ENCODE measurements at places on chromosomes 6 and 20. TPM values are rescaled to one million over a fixed set of nuclear protein-coding genes. Genes with fewer than 3 reads are reported as not detected.

The GSTA3 gene
- not detected for total RNA-seq

DNA sequence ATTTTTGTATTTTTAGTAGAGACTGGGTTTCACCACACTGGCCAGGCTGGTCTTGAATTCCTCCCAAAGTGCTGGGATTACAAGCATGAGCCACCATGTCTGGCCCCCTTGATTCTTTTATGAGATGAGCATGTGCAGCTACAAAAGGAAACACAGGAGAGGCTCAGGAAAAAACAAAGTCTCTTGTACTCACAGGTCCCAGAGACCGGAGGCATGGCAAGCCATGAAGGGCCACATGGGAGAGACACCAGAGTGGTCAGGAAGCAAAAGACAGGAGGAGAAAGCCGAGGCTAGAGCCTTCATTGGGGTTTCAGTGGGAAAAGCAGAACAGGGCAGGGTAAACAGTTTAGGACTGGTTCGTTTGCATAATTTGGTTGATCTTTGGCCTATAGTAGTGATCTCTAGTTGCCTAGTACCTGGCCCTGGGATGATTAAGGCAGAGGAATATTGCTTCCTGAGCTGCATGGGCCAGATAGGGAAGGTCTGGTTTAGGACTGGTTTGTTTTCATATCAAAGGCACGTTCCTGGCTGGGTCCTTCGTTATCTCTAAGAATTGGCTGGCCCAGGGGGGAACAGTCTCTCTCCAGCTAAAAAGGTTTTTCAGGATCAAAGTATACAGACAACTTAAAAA, 48.2 kb upstream of the PRND start:
- peaks cover 28% of the 10 kb centered on the region for H3K4me1 ChIP-seq
- DNase-seq = no peak
- peaks cover 7% of the 10 kb centered on the region for H3K36me3 ChIP-seq
- no peak overlapping the region for H3K4me3 ChIP-seq

DNA sequence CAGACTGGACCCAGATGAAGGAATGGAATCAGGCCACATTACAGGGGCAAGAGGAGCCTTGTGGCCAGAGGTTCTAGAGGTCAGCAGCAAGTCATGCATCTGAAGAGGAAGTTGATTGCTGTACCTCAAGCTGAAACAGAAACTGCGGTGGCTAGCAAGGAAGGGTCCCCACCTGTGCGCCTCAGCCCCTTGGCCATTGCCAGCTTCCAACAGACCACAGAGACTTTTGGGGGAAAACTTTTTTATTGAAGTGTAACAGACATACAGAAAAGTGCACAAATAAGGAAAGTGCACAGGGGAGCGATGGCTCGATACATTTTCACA, 26.8 kb upstream of the SLC9A8 start:
- no peak overlapping the region for H3K27ac ChIP-seq
- no peak for DNase-seq
- H3K27me3 ChIP-seq = peaks cover 10% of the 10 kb centered on the region
- no peak overlapping the region for H3K4me3 ChIP-seq
- no peaks in the 10 kb centered on the region for H3K36me3 ChIP-seq

DNA sequence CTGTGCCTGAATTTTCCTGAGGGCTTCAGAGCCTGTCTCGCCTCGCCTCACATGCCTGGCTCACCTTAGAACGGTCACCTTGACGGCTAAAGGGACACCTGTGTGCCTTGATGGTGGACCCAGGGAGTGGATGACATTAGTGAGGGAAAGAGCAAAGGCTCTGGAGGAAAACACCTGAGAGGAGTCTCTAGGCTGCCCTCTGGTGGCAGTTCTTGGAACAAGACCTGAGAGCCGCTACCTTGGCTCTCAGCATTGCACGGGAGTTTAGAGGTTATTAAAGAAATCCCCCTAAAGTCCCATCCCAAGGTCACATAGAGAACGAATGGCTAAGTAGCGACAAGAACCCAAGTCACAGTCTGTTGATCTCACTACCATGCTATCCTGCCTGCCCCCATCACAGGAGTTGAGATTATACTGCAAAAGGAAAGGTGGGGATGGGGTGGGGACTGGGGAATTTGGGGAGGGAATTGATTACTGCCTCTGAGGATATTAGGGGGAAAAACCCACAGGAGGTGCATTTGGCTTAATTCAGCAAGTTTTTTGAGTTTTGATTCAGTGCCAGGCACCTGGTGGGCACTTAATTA, 7.9 kb upstream of the CDSN start:
- peaks cover 22% of the 10 kb centered on the region for H3K27me3 ChIP-seq
- no peaks in the 10 kb centered on the region for H3K4me1 ChIP-seq
- H3K4me3 ChIP-seq = no peak overlapping the region
- no peaks in the 10 kb centered on the region for H3K36me3 ChIP-seq

DNA sequence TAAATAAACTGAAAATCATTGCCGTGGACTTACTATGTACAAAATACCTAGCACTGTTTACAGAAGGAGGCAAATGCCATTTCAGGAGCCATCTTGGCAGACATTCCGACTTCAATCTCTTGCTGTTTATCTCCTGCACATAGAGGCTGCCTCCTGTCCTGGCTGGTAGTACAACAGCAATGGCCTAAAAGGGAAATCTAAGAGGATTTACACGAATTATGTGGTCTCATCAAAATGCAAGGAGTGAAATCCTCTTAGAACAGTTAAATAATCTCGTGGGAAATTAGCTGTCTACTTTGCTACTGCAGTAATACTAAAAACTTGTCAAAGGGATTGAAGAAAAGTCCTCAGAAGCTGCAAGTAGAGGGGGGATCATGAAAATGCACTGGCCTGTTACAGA, 82.2 kb upstream of the SLC2A12 start:
- H3K4me3 ChIP-seq = no peak overlapping the region
- no peak for DNase-seq
- H3K27ac ChIP-seq = no peak overlapping the region
- no peaks in the 10 kb centered on the region for H3K4me1 ChIP-seq
- H3K27me3 ChIP-seq = peaks cover 2% of the 10 kb centered on the region

Measured in activated CD4-positive, alpha-beta memory T cell treated with anti-CD3 and anti-CD28 coated beads, Interleukin-2, amount 10 ng/mL, durations not matched to agents 7 days and 5 days (primary cell).